ENCODE measurements at places on chromosomes 7 and 10. TPM values are rescaled to one million over a fixed set of nuclear protein-coding genes. Genes with fewer than 3 reads are reported as not detected.

Gene UPK3BL1
- total RNA-seq: 20.2 TPM

- no peaks in the 10 kb centered on the region for H3K4me1 ChIP-seq
- H3K27me3 ChIP-seq: no peaks in the 10 kb centered on the region
- H3K4me3 ChIP-seq: no peak overlapping the region
- DNase-seq: no peak
- H3K27ac ChIP-seq: no peak overlapping the region
Measured at GRCh38 chr10:90437452-90437851, 420.4 kb downstream of the HTR7 start.

DNA sequence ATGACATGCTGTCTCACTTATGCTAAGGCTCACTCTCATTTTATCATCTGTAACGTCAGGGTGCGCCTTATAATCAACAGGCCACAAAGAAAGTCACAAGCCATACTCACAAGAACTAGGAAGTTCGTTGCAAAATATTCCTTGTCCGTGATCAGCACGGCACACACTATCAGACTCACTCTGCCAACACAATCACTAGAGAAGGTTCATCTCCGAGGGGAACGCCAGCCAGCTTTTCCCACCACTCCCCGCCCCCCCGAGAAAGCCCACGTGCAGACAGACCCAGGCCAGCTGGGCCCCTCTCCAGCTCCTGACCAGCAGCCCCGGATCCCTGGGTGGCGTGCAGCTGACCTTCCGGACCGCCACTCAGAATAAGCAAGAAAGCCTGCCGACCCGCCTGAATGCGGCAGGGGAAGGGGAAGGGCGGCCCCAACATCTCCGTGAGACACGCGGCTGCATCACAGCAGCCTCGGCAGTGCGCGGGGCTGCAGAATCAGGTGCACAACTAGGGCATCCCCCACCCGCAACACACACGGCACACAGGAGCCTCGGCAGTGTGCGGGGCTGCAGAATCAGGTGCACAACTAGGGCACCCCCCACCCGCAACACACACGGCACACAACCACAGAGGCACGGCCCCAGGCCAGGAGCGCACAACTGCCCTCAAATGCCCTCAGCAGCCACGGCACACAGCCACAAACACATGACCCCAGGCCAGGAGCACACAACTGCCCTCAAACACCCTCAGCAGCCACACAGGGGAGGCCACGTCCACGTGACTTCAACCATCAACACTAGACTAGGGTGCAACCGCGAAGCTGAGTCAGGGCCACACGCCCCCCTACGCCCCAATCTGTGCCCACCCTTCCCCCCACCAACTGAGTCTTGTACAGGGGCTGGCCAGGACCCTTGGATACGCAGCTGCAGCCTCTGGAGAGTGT lies 2.5 kb upstream of the GPR146 start:
- no peak for DNase-seq
- H3K4me1 ChIP-seq: peaks cover 30% of the 10 kb centered on the region
- H3K4me3 ChIP-seq: no peak overlapping the region

DNA sequence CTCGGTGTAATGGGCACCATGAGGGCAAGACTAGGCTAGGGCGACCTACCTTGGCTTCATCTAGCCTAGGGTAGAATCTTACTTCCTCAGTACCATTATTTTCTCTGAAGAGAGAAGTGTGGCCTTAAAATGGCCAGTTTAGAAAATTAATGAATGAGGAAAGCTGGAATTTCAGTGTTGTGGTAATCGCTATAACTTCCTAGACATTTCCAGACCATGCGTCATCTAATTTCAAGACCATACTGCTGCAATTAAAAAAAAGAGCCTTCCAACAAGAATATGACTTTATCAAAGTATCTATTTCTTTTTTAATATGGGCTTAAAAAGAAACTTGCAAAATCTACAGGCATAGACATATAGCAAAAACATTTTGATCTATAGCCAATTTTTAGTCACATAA lies 68.5 kb downstream of the CPVL start:
- DNase-seq: no peak
- no peaks in the 10 kb centered on the region for H3K36me3 ChIP-seq
- H3K27ac ChIP-seq: no peak overlapping the region
- H3K4me3 ChIP-seq: no peak overlapping the region

- H3K27me3 ChIP-seq: no peaks in the 10 kb centered on the region
- no peak overlapping the region for H3K27ac ChIP-seq
- no peaks in the 10 kb centered on the region for H3K36me3 ChIP-seq
- no peak for DNase-seq
- H3K4me1 ChIP-seq: no peaks in the 10 kb centered on the region
Measured at GRCh38 chr7:29651477-29651876, 87.8 kb downstream of the PRR15 start.

Gene BMPR1A
- total RNA-seq: 29.3 TPM

DNA sequence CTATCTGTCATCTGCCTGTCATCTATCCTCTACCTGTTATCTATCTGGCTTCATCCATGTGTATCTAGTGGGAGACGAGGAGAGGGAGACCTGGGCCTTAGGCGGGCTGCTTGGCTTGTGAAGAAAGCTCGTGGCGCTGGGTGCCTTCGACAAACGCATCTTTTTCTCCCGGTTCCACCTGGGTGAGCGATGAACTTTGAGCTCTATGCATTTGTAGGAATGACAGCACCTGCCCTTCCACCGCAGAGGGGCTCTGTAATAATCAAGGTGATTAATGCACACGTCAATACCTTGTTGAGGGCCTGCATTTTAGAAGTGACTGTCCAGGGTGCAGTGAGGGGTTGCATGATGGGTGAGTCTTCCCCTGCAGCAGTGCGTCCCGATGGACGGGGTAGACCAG lies 2.6 kb upstream of the VIPR2 start:
- peaks cover 43% of the 10 kb centered on the region for H3K27me3 ChIP-seq
- no peak overlapping the region for H3K27ac ChIP-seq
- no peak overlapping the region for H3K4me3 ChIP-seq
- peaks cover 5% of the 10 kb centered on the region for H3K4me1 ChIP-seq
- H3K36me3 ChIP-seq: no peaks in the 10 kb centered on the region
- DNase-seq: no peak

GRCh38 chr10:68553138-68553537 lies 7.0 kb upstream of the TET1 start:
- DNase-seq: no peak
- H3K27ac ChIP-seq: no peak overlapping the region
- no peaks in the 10 kb centered on the region for H3K27me3 ChIP-seq
- no peaks in the 10 kb centered on the region for H3K36me3 ChIP-seq
- no peak overlapping the region for H3K4me3 ChIP-seq

Gene CYP3A4
- 22.1 TPM for total RNA-seq

- no peaks in the 10 kb centered on the region for H3K36me3 ChIP-seq
- H3K27me3 ChIP-seq: no peaks in the 10 kb centered on the region
- no peak overlapping the region for H3K27ac ChIP-seq
- H3K4me1 ChIP-seq: no peaks in the 10 kb centered on the region
Measured at GRCh38 chr10:86064931-86065662, 301.5 kb downstream of the GRID1 start.

Gene EPDR1
- 33.5 TPM for total RNA-seq

Gene BHLHA15
- total RNA-seq: not detected

DNA sequence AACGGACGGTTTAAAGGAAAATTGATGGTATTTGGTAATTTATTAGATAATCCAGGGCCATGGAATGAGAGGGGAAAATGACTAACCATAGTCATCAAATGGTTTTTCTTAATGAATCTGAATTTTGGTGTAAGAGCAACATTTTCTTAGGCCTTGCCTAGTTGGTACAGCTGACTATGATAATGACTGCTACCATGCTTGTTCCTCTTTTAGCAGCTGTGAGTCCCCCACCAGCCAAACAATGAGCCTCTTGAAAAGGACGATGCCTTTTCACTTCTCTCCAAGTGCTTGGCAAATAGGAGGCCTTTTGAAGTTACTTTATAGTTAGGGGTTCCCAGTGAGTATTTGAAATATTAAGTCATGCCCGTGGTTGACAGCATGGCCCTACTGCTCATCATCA lies 53.0 kb downstream of the TRUB1 start:
- no peaks in the 10 kb centered on the region for H3K27me3 ChIP-seq
- no peak for DNase-seq
- H3K36me3 ChIP-seq: no peaks in the 10 kb centered on the region
- no peak overlapping the region for H3K27ac ChIP-seq
- no peak overlapping the region for H3K4me3 ChIP-seq

DNA sequence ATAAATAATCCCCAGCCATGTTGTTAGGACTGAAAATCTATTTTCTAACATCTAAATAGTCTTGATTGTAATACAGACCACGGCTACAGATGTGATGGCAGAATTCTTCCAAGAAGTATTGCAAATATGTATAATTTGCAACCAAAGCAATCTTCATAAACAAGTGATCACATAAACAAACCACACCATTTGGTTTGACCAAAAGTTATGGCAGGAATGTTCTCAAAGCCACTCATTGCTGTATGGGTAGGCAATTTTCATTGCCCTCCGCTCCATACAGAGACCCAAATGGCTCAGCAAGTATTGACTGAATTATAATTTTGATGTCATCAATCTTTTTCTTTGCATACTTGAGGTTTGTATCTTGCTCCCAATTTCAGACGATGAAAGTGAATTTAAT lies 19.0 kb upstream of the RHOBTB1 start:
- no peak overlapping the region for H3K4me3 ChIP-seq
- H3K4me1 ChIP-seq: no peaks in the 10 kb centered on the region
- H3K36me3 ChIP-seq: no peaks in the 10 kb centered on the region
- no peak overlapping the region for H3K27ac ChIP-seq
- DNase-seq: no peak

DNA sequence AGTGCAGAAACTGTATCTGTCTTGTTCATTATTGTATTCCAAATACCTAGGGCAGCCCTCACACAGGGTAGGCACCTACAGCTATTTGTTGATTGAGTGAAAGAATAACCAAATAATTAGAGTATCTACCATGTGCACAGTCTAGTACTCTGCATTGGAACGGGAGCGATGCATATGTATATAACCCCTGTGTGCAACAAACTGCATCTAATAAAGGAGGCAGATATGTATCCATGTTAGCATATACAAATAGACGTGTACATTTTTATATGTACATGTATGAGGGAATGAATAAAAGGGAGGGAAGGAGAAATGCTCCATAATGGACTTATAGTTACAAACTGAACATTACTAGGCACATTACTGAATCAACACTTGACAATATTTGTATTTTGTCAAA lies 191.3 kb upstream of the PTPRZ1 start:
- no peaks in the 10 kb centered on the region for H3K4me1 ChIP-seq

GRCh38 chr10:122999347-122999746 lies 9.2 kb downstream of the IKZF5 start:
- peaks cover 10% of the 10 kb centered on the region for H3K36me3 ChIP-seq
- H3K27ac ChIP-seq: no peak overlapping the region
- no peaks in the 10 kb centered on the region for H3K27me3 ChIP-seq
- no peak for DNase-seq
- H3K4me3 ChIP-seq: no peak overlapping the region

DNA sequence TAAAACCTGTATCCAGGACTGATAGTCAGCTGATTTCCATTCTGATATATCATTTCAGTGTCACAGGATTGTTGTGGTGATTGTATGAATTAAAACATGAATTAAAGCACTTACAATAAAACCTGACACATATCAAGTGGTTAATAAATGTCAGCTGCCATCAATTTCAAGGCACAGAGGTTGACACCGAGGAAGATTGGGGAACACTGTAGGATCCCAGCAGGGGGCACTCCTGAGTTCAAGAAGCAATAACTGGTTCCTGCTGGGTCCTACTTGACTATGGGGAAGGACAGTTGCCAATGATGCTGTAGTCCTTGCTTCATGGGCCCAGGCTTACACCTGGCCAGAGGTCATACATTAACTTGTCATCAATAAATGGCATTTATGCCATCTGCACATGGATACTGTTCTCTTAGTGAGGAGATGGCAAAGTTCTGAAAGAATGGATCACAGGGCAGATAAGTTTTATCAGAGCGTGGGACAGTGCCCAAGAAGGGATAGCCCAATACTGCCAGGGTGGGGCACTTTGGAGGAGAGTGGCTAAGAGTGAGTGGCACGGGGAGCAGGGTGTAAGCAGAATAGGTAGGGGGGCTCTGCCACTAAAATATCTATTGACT lies 24.1 kb downstream of the FZD1 start:
- no peaks in the 10 kb centered on the region for H3K4me1 ChIP-seq
- H3K4me3 ChIP-seq: no peak overlapping the region
- H3K27ac ChIP-seq: no peak overlapping the region
- H3K27me3 ChIP-seq: no peaks in the 10 kb centered on the region
- DNase-seq: peak; percentile 60

Measured in transverse colon (tissue), 4 donors.